NCI-H510A (cell line): ENCODE measurements at places on chromosomes 12 and 14.

DNA sequence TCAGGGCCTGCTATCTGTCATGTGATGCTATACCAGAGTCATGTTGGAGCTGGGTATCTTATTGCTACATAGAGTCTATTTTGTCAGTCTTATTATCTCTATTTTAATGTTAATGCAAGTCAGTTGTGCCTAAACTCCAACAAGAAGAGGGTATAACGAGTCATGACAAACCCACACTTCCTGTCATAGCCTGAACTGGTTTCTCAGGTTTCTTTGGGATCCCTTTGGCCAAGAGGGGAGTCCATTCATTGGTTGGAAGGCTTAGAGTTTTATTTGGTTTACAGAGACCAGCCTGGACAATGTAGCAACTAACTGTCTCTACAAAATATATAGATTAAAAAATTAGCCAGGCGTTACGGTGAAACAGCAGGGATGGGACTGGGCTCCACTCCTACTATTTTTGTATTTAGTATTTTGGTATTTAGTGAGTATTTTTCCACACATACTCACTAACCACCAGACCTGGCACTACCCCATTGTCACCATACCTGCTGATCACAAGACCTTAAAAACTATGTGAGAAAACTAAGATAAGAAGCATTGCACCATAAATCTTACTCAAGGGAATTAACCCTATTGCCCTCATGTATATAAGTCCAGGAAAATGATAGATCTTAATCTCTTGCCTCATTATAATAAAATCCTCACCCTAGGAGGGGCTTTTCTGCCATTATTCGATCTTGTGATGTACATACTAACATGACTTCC, 387.5 kb downstream of the IPO8 start:
- no peak for DNase-seq

- DNase-seq = no peak
Measured at GRCh38 chr12:8077207-8077606, 4.9 kb upstream of the NECAP1 start.

DNA sequence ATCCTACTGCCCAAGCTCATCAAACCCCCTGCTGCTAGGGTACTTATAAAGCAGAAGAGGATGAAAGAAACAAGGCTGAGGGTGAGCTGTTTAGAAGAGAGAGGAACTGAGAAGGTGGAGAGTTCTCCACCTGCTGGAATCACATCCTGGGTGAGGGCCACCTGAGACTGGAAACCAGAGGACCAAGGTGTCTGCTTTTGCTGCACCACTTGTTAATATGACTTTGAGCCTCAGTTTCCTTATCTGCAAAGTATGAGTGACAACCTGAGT, 203.2 kb upstream of the SSTR1 start:
- no peak for DNase-seq

DNA sequence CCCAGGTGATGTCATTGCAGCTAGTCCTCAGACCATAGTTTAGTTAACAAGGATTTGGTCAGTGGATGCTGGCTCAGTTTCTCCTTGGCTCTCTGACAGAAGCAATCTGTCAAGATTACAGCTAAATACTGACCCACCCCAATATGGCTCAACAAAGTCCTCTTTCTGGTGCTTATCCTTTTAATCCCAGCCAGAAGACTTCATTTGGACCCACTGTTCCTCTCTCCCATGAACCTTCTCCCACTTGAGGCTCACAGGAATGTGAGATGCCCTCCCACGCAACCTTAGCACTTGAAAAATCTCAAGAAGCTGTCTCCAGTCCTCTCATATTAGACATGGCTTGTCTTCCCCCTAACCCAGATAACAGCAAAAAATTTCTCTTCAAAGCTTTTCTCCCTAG, 47.7 kb downstream of the C12orf50 start:
- no peak for DNase-seq

DNA sequence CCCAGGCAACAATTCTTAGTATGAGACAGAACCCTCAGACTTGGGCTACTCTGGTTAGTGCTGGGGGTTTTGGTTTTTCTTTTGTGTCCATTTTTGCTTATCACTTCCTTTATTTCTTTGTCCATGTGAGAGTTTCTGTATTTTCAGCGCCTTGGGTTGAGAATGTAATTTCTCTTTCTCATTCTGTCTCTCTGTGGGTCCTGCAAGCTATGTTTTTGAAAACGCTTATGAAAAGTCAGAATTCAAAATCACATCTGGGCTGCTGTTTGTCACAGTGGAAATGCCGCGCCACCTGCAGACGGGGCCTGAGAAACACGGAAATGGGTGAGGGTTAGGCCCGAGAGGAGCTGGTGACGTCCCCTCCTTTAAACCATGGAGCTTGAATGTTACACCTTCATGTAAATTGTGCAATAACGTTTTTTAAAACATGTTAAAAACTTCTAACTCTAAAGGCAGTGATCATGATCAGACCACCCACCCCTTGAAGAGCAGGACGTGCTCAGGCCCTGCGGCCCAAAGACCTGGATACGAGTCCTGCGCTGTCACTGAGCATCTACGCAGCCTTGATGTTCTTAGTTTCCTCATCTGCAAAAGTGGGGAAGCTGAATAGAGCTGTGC, 26.1 kb downstream of the JDP2 start:
- no peak for DNase-seq

GRCh38 chr14:71597287-71597920, 334.8 kb upstream of the RGS6 start:
- no peak for DNase-seq

GRCh38 chr12:131773582-131774221, 54.5 kb upstream of the MMP17 start:
- no peak for DNase-seq

DNA sequence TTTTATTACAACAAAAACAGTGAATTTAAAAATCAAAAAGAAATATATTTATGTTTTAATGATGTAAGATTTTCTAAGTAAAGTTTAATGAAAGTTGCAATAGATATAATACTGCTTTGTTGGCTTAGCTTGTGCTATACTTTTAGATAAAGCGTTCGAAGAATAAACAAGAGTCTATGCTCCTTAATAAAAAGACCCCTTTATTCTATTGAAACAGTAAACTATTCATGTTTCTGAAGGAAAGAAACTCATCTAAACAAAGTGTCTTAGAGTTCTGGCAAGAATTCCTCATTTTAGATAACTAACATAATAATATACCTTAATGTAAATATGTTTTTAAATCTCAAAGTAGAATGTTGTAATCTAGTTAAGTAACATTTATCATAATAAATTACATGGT, 179.0 kb downstream of the RASSF9 start:
- no peak for DNase-seq

GRCh38 chr14:53874704-53875103, 81.9 kb downstream of the BMP4 start:
- no peak for DNase-seq

DNA sequence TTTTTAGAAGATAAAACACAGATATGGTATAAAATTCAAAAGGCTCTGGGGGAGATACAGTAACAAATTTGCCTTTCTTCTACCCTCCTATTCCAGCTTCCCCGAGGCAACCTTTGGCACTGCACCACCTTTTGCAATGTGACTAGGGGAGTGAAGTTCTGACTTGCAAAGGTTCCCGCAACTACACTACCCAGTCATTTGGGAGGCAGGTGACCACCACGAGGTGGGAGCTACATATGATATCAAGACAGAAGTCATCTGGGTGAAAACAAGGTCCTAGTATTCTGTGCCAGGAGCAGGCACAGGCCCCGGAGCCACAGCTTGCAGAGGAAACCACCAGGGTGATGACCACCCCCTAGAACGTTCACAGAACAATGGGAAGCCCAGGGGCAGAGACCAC, 141.5 kb downstream of the TTC7B start:
- DNase-seq = no peak

DNA sequence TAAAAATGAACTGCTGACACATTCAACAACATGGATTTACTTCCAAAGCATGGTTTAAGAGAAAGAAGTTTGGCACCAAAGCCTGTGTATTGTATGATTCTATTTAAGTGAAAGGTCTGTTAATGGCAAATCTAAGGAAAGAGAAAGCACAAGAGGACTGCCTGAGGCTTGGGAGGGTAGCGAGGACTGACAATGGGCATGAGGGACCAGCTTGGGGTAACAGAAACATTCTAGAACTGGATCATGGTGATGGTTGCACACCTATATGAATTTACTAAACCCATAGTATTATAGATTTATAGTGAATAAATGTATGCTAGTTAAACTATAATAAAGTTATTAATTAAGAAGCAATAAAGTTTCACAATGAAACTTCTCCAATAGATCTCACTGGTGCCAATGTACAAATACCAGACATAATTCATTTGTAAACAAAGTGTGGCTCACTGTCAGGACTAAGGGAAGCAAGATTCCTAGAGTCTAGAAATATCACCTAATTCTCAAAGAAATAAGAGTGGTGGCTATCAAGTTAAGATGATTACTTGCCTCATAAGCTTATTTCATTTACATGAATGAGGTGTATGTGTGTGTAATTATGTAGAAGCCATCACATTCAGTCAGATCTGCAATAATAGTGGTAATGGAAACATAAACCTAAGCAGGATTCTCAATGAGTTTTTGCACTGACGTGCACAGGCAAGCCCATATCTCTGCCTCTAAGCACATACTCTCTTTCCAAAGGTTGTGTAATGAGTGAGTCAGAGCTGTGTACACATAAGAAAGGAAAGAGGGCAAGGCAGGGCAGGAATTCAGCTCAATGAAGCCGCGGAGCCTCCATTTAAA, 353.4 kb downstream of the KCNH5 start:
- peak; percentile 67 for DNase-seq

- DNase-seq = no peak
Measured at GRCh38 chr14:92215579-92215978, 93.8 kb downstream of the CPSF2 start.

GRCh38 chr12:128542844-128543243, 275.9 kb downstream of the TMEM132C start:
- no peak for DNase-seq

GRCh38 chr14:38187528-38187927, 20.2 kb upstream of the SSTR1 start:
- DNase-seq = no peak

GRCh38 chr12:104610513-104611235, 153.9 kb downstream of the CHST11 start:
- DNase-seq = no peak

DNA sequence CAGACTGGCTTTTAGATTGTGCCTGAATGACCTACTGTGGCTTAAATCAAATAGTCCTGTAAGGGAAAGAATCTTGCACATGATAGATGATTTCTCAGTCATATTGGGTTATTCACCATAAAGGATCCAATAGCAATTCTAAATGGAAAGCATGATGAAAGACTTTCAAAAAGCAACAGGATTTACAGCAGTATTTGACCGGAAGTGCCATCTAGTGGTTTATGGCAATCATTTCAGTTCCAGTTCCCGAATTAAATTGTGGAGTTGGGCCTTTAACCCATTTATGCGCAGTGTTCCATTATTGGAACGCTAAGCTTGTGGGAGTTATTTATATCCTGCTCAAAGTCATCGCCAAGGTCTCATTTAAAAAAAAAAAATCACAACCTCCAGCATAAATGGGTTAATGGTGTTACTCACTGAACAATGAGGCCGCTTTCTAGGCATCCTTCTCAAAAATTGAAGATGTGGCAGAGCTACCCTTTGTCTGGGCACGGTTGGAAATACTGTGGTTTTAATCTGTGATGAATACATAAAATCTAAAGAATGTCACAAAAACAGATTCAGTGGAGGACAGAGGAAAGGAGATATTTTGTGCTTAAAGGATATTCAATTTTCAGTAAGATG, 60.8 kb upstream of the REP15 start:
- DNase-seq = no peak

DNA sequence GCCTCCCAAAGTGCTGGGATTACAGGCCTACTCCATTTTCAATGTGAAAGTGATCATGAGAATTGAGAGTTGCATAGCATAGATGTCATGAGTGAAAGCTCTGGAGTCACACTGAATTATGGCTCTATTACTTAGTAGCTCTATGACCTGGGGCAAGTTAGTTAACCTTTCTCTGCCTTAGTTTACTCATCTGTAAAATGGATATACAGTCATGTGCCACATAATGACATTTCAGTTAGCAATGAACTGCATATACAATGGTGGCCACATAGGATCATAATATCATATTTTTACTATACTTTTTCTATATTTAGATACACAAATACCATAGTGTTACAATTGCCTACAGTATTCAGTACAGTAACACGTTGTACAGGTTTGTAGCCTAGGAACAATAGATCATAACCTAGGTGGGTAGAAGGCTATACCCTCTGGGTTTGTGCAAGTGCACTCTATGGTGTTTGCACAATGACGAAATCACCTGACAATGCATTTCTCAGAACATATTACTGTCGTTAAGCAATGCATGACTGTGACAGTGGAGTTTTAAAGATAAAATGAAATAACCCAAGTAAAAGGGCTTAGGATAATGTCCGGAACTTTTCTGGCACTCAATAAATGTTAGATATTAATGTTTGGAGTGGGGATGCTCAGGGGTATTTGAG, 53.1 kb downstream of the ZFYVE26 start:
- DNase-seq = peak; percentile 20

DNA sequence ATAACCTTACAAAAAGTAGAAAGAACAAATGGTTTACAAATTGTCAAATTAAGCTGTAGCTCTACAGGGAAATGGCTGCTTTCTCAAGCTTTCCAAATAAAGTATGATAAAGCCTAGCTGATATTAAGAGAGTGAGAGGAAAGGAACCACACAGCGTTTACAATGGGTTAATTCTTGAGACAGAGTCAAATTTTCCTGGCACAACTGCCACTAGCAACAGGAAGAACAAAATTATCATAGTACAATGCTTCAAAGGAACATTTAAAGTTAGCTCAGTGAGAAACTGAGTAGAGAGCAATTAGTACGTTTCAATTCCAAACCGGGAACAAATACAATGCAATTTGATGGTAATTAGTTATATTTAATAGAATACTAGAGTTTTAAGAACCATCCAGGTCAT, 116.0 kb downstream of the PPP1R12A start:
- DNase-seq = no peak

- peak; percentile 67 for DNase-seq
Measured at GRCh38 chr12:53046655-53047220, 3.1 kb upstream of the TNS2 start.

GRCh38 chr12:47360771-47361388, 281.1 kb upstream of the AMIGO2 start:
- no peak for DNase-seq

DNA sequence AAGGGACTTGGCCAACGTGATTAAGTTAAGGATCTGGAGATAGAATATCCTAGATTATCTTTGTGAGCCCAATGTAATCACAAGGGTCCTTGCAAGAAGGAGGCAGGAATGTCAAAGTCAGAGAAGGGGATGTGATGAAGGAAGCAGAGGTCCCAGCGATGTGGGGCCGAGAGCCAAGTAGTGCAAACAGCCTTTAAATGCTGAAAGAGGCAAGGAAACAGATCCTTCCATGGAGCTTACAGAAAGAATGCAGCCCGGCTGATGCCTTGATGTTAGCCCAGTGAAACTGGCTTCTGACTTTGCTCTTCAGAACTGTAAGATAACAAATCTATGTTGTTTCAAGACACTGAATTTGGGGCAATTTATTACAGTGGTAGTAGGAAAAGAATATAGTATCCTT, 74.9 kb downstream of the NEDD1 start:
- no peak for DNase-seq
